NB4 (cell line): ENCODE measurements at places on chromosomes 1 and 21.

- no peak for DNase-seq
Observed at GRCh38 chr1:217184854-217185253, 446.0 kb downstream of the GPATCH2 start.

- DNase-seq, result no peak
Observed at GRCh38 chr1:41329662-41330587, 31.3 kb upstream of the FOXO6 start.

DNA sequence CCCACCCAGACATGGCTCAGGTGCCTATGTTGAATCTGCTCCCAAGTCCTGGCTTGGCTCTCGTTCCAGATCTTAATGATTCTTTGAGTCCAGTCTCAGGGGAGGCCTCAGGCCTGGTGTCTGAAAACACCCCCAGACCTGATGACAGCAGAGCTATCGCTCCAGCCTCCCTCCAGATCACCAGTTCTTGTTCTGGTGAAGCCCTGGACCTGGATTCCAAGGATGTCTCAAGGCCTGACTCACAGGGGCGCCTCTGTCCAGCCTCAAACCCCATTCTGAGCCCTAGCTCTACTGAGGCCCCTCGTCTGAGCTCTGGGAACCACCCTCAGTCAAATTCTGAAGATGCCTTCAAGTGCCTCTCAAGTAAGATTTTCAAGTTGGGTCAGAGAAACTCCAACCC is 11.4 kb downstream of the MROH7 start:
- no peak for DNase-seq

DNA sequence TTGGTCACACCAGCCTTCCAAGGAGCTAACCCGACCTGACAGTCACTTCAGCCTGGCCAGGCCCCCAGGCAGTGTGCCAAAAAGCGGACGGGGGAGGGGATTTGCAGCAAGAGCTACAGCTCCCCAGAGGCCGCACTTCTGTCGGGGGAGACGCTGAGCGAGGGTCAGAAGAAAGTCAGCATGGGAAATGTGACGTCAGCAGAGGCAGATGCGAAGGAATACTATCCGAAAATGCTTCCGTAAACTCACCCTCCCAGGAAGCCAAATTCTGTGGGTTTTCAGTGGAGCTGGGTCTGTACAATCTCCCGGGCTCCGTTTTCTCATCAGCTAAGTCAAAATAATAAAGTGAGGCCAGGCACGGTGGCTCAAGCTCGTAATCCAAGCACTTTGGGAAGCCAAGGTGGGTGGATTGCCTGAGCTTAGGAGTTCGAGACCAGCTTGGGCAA is 28.5 kb upstream of the ECE1 start:
- DNase-seq, result peak; percentile 60

GRCh38 chr1:31694069-31694963 is 9.5 kb downstream of the COL16A1 start:
- DNase-seq, result no peak

GRCh38 chr1:47650611-47651010 is 212.8 kb downstream of the FOXD2 start:
- DNase-seq, result no peak
